GM23248 (cell line): ENCODE measurements at places on chromosomes 7 and 10. TPM values are rescaled to one million over a fixed set of nuclear protein-coding genes. Genes with fewer than 3 reads are reported as not detected.

GRCh38 chr7:131522325-131522930, 34.0 kb downstream of the PODXL start:
- no peak for DNase-seq
- H3K27ac ChIP-seq: no peak overlapping the region; the same call in 1 of the 2 replicates
- H3K4me3 ChIP-seq: peak overlapping the region; percentile 35
- no peaks in the 10 kb centered on the region for H3K27me3 ChIP-seq
- H3K4me1 ChIP-seq: peaks cover 14% of the 10 kb centered on the region
- no peaks in the 10 kb centered on the region for H3K36me3 ChIP-seq

The CPA2 gene
- total RNA-seq: not detected in 2 replicates

GRCh38 chr7:105130580-105130979, 116.6 kb downstream of the KMT2E start:
- H3K4me3 ChIP-seq: no peak overlapping the region
- no peaks in the 10 kb centered on the region for H3K27me3 ChIP-seq
- no peak for DNase-seq
- H3K36me3 ChIP-seq: 0 out of 2 replicates have a peak, but pooled peaks cover 4% of the 10 kb centered on the region

DNA sequence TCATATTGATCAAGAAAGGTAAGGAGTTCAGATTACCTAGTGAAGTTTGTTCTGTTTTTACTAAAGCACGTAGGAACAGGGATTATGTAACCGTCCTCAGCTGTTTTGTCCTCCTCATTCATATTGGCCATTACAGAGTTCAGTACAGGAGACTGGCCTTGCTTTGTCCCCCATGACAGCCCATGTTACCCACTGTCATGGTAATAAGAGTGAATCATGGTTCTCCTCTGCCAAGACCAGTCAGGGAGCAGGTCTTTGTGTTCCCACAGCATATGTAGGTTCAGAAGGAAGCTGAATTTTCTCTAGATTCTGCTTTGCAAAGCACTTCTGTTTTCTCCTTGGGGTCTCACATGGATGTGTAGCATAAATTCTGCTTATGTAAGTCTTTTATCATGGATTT, 106.2 kb upstream of the GPR141 start:
- DNase-seq: no peak
- H3K36me3 ChIP-seq: no peaks in the 10 kb centered on the region
- H3K4me1 ChIP-seq: no peaks in the 10 kb centered on the region
- H3K4me3 ChIP-seq: no peak overlapping the region
- H3K27me3 ChIP-seq: no peaks in the 10 kb centered on the region
- H3K27ac ChIP-seq: no peak overlapping the region

DNA sequence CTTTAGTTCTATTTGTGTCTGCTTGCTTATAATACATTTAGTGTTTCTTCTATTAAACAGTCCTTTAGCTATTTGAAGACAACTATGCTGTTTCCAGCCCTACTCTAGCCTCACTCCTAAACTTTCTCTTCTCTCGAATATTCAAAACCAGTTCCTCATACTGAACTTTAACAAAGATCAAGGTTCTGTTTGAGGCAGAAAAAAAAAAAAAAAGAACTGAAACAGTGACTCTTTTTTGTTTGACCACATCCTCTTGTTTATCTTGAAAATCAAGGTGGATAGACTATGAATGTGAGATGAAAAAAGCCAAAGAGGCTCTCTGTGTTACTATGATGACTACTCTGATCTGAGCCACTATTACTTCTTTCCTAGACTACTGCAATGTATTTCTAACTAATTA, 154.3 kb downstream of the ZNF365 start:
- no peaks in the 10 kb centered on the region for H3K27me3 ChIP-seq
- H3K4me1 ChIP-seq: no peaks in the 10 kb centered on the region
- no peak for DNase-seq
- no peaks in the 10 kb centered on the region for H3K36me3 ChIP-seq
- no peak overlapping the region for H3K4me3 ChIP-seq

The NODAL gene
- total RNA-seq: not detected in 2 replicates

The GSTO2 gene
- total RNA-seq: 1.1 and 8.7 TPM in 2 replicates

DNA sequence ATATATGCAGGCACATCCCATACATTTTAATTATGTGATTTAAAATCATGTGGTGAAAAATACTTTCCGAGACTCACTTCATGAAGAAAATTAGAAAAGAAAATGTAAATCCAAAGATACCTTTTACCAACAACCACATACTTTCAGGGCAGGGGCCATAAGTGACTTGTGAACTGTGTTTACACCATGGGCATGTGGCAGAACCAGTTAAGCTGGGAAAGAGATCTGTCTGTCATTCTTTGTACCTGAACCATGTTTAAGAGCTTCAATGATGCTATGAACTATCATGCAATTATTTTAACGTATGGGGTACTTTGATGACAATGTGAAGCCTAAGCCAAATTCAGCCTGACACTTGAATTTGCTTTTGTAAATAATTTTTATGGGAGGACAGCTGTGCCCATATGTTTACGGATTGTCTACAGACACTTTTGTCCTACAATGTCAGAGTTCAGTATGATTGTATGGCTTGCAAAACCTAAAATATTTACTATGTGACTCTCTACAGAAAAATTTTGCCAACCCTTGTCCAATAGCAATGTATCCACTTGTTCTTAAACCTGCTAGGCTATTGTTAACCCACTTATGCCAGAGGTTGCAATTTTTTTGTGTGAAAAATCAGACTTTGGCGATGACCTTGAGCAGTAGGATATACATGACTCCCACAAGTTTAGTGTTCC, 654.6 kb downstream of the TNS3 start:
- H3K4me1 ChIP-seq: peaks cover 30% of the 10 kb centered on the region
- no peak overlapping the region for H3K4me3 ChIP-seq
- H3K27ac ChIP-seq: no peak overlapping the region
- DNase-seq: no peak
- no peaks in the 10 kb centered on the region for H3K36me3 ChIP-seq
- H3K27me3 ChIP-seq: no peaks in the 10 kb centered on the region
